Breast epithelium (tissue), 4 donors: ENCODE measurements at places on chromosomes 1 and 21.

DNA sequence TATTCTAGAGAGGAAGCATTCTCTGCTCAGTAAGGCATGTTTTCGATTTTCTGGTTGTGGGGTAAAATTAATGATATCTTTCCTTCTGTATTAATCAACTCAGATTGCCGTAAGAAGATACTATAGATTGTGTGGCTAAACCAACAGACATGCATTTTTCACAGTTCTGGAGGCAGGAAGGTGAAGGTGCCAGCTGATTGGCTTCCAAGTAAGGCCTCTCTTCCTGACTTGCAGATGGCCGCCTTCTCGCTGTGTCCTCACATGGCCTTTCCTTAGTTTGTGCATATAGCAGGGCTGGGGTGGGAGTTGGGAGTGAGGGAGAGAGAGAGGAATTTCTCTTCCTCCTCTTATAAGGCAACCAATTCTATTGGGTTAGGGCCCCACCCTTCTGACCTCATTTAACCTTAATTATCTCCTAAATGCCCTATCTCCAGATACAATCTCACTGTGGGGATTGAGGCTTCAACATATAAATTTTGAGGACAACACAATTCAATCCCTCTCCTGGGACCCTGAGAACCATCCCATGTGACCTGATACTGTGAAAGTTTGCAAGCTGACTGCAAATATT is 52.3 kb upstream of the MRPS6 start:
- DNase-seq, result no peak

- no peak for DNase-seq
Observed at GRCh38 chr1:118210723-118211110, 25.7 kb upstream of the SPAG17 start.

GRCh38 chr1:205262731-205263171 is 35.0 kb downstream of the TMCC2 start:
- DNase-seq, result no peak

DNA sequence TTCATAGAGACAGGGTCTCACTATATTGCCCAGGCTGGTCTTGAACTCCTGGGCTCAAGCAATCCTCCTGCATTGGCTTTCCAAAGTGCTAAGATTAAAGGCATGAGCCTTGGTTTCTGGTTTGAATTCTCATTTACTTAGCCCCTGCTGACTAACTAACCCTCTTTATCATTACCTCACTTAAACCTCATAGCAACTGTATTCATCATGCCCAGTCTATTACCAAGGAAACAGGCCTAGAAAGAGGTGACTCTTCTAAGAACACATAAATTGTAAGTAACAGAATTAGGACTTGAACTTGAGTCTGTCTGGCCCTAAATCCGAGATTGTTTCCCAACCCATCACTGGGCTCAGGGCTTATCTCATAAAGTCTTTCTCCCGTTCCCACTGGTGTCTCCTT is 44.2 kb downstream of the TMEM53 start:
- DNase-seq, result no peak

GRCh38 chr21:33866826-33867225 is 48.8 kb downstream of the ATP5PO start:
- no peak for DNase-seq

DNA sequence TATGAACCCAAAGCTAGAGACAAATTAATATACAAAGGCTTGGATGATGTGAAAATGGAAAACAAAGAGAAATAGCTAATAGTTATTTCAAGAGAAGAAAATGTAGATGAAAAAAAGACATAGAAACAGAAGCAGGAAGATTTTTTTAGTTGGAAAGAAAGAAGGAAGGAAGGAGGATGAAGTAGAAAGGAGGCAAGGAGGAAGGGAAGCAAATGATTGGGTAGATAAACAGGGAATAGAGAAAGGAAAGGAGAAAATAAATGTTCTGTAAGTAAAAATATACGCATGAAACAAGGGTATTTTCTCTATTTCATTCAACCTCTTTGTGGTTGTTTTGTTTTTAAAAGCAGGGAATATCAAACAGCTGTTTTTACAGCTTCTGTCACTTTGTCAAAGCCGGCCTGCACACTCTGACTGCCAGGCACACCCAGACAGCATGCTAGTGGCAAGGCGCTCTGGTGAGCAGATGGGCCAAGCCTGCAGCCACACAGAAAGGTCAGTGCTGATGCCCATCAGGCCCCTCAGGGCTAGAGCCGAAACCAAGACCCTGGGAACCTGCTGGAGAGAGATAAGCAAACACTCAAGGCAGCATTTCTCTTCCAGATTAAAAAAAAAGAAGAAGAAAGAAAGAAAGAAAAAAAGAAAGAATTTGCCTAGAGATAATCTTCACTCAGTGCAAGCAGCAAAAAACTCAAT is 72.9 kb upstream of the CTTNBP2NL start:
- no peak for DNase-seq

- no peak for DNase-seq
Observed at GRCh38 chr1:235876402-235876841, 9.7 kb upstream of the LYST start.

GRCh38 chr1:7389201-7389905 is 381.7 kb upstream of the VAMP3 start:
- peak; percentile 12 for DNase-seq

- DNase-seq, result no peak
Observed at GRCh38 chr1:12113433-12114339, 50.6 kb downstream of the TNFRSF8 start.

- no peak for DNase-seq
Observed at GRCh38 chr1:162236618-162237017, 140.0 kb downstream of the SPATA46 start.

- no peak for DNase-seq
Observed at GRCh38 chr21:45637883-45638282, 5.6 kb upstream of the PCBP3 start.

DNA sequence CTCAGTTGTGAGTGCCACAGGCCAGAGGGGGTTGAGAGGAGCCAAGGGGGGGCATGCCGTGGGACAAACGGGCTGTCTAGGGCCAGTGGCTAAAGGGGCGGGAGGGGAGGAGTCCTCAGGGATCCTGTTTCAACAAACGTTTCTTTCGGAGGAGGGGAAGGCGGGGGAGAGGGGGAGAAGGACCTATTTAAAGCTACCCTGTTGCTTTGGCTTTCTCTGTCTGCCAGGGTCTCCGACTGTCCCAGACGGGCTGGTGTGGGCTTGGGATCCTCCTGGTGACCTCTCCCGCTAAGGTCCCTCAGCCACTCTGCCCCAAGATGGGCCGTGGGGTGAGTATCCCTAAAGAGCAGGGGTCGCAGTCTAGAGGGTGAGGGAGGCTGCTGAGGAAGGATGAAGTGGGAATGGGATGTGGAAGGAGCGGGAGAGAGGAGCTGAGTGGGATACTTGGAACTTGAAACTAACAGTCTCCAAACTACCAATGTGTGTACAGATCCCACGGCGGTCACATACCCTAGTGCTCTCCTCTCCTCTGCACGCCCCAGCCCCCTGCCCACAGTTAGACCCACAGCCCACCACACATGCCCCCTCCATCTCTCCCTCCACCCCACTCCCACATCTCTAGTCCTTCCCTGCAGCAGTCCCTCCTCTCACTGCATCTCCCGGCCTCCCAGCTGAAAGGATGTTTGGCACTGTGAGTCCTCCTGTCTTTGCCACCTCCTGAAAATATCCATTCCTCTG is at the start of gene ATP1A2:
Gene ATP1A2, plus strand, starts transcription at position 215 of the 738 bp plus-strand sequence. Its CDS starts 103 bp downstream, at position 318.
- DNase-seq, result no peak
